ENCODE measurements at places on chromosomes 1 and 21.

GRCh38 chr1:152109998-152110294 lies 5.3 kb downstream of the TCHH start:
- DNase-seq: no peak

- DNase-seq: no peak
These were observed 25.6 kb upstream of the A3GALT2 start for GRCh38 chr1:33346533-33346926.

DNA sequence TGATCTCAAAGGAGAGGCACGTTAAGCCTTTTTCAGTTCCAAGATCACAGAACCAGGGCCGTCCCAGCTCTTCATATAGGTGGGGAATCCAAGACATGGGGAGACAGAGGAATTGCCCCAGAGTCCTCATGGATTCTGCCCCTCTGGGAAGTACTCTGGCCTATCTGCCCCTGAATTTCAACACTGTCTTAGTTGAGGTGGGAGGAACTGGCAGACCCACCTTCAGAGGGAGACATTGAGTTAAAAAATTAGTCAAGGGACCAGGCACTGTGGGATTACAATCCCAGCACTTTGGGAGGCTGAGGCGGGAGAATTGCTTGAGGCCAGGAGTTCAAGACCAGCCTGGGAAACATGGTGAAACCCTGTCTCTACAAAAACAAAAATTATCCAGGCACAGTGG lies 2.1 kb upstream of the KNCN start:
- DNase-seq: no peak

DNA sequence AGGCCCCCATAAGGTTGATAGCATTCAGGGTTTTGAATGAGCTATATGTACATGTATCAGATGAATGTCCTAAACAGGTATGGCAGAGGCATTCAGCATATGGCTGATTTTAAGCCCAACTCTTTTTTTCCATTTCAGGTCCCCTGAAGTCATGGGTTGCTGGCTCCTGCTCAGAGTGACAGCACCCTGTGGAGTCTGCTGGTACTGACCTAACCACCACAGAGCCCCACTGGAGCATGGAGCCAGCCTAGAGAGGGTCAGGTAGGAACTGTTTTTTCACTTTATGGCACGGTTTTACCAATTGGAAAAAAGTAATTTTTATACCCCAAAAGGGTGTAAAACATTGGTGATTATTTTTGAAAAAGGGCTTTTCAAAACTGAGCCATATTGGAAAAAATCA lies 82.5 kb upstream of the MPC2 start:
- DNase-seq: no peak

DNA sequence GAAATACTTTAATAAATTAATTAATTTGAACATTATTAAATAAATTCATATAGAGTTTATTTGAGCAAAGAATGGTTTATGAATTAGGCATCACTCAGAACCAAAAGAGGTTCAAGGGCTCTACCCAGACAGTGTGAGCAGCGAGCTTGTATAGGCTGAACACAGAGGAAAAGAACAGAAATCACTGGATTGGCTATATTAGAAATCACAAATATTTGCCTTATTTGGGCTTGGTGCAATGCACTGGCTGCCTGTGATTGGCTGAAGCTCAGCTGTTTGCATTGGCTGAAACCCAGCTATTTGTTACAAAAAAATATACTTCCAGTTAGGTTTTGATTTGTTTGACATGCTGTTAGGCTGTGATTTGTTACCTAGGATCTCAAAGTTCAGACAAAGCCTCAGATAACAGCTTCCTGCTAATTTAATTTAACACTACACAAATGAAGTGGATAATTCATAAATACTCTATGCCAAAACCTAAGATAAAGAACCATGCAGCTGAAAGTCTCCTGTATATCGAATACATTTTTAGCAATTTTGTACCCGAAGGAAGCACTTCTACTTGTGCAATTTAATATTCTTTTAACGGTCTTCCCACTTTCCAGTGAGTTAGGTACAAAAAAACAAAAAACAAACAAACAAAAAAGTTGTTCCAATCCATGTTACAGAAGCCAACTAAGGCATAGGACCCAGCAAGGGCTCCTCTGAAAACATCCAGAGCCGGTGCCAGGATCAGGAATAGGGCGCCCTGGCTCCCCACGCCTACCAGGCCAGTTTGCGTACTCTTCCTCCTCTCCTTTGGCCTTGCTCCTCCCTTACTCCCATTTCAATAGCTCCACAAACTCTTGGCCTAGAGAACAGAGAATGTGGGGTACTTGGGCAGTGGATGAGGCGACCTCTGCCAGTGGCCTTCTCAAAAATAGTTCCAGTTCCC lies 179.1 kb downstream of the DUSP10 start:
- DNase-seq: no peak

- no peak for DNase-seq
These were observed 115.9 kb downstream of the HUNK start for GRCh38 chr21:31988492-31989290.

DNA sequence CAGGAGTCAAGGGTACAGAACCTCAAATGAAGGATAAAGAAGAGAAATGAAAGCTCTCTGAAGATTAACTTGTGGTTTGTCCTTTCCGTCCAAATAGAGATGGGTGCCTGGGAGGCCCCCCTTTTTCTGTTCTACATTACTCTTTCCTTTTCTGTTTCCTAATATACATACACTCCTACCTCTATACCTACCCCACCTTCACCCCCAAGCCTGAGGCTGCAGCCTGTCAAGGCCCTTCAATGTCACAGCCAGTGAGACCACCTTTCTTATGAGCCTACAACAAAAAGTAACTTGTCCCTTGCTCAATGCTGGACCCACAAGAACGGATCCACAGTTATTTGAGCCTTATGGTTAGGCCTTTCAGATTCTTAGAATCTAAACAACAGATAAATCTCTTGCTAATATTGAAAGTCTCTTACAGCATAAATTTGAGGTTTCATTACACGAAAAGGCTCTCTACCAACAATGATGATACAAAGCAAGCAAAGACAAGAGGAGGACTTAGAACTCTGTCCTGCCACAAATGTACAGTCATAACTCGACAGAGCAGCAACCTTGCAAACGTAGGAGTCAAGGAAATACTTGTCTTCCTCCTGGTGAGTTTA lies 4.1 kb upstream of the TRAF3IP3 start:
- no peak for DNase-seq

- no peak for DNase-seq
These were observed 16.5 kb downstream of the CACNA1E start for GRCh38 chr1:181499825-181500224.

GRCh38 chr1:50812346-50812745 lies 147.7 kb downstream of the FAF1 start:
- DNase-seq: no peak

GRCh38 chr1:53165408-53165961 lies 23.0 kb upstream of the SLC1A7 start:
- no peak for DNase-seq

DNA sequence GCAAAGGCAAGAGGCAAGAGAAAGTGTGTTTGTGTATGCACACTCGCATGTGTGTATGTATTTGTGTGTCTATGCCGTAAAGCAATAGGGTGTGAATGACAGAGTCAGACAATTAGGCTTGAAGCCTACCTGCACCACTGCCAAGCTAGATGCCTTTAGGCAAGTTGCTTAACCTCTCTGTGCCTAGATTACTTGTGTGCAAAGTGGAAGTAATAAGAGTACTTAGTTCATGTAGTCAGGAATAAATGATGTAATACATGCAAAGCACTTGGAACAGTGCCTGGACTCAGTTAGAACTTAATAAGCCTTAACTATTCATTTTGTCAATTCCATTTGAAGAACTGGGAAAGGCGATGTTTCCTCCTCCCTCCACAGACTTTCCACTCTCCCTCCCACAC lies 31.7 kb downstream of the LAMB3 start:
- no peak for DNase-seq

DNA sequence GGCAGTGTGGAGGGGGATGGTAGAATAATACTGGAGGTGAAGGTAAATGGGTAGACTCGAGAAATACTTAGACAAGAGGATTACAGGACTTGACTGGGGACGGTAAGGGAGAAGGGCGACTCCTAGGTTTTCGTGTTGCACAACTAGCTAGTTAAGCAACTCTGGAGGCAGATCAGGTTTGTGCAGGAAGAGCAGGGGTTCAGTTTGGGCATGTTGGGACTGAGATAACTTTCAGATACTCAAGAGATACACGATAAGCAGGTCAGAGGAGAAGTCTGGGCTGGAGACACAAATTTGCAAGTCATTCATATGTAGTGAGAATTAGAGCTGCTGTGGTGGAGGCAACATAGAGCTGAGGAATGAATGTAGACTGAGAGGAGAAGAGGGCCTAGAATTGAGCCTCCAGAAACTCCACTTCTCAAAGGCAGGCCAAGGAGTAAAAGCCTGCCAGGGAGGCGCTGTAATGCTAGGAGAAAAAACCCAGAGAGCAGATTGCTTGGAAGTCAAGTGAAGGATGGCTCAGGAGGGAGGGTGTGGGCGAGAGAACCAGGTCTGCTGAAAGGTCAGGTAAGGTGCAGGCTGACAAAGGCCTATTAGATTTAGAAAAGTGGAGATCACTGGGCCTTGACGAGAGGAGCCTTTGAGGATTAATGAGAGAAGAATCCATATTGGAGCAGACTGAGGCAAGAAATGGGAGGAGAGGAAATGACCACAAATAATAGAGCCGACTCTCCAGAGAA lies 20.8 kb downstream of the MAB21L3 start:
- DNase-seq: no peak

GRCh38 chr1:56255516-56256152 lies 323.7 kb downstream of the PLPP3 start:
- no peak for DNase-seq

DNA sequence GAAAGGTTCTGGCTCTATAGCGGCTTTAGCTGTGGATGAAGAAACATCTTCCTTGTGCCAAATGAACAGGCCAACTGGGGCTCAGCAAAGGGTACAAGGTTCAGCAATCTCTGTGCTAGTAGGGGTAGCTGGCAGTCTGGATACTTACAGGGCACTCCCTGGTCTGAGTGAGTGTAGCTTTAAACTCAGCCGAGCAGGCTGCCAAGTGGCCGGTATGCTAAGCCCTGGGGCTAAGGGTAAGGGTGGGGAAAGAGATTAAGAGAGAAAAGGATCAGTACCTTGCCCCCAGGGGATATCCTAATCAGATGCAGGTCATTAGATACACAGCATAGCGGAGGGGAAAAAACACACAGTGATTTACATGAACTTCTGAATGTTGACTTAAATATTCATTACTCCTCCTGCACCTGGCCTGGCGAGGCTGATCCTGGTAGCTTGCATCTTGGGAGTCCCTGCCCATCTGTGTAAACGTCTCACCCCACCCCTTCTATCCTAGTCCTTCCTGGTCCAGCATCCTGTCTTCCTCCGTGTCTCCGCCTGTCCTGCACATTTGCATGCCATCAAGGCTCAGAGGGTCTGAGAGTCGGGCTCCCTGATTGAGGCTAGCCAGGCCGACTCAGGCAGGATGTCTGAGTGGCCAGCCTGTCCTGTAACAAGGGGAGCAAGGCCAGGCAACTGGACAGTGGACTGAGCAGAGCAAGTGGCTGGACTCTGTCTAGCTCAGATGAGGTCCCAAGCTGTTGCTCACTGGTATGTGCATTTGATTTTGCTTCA lies 39.5 kb upstream of the CNTN2 start:
- DNase-seq: no peak

DNA sequence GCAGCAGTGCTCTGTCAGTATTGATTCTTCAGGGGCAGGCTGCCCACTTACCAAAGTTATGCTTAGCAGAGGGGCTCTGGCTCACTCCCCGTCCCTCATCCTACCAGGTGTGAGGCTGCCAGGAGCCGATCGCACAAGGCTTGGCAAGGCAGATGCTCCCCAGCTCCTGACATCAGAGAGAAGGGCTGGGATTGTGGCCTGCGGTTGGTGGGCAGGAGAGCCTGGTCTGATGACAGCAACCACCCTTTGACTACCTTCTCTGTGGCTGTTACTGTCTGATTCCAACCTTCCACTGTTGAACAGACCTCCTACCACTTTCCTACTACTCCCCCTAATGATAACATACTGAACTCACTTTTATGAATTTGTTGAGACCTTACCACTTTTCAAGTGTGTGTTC lies 23.7 kb upstream of the WDR26 start:
- no peak for DNase-seq

DNA sequence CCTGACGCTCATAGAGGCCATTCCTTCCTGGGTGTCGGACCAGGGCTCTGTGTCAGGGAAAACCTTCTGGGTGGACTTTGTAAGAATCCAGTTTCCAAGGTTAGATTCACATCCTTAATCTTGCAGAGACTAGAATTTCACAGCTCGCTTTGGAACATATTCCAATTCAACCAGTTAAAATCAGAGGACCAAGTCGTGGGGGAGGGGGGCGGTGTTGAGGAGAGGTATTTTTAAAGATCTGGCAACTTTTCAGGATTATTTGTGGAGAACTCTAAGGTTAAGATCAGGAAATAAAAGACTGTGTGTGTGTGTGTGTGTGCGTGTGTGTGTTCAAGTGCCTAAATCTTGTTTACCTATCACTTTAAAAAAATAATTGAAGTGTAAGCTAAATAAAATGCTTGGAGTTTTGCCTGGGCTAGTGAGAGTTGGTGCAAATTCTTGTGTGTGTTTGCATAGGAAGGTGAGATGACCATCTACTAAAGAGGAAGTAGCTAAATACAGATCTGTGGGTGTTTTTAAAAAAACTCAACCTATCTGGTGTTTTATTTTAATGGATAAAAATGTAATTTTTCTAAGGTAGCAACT lies 21.8 kb downstream of the TENT5C start:
- no peak for DNase-seq

DNA sequence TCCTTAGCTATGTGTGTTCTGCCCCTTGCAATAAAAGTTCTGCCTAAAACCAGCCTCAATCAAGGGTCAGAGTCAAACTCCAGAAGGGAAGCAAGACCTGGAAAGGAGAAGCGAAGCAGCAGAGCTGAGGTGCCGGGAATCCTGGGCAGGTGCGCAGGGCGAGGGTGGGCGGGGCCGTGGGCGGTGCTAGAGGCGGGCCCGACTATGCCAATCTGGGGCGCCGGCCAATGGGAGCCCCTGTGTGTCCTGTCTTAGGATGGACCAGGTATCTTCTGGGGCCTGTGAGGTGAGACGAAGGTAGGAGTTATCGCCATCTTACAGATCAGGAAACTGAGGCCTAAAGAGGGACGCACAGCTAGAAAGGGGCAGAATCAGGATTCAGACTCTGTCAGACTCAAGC lies 120.3 kb downstream of the PTPRU start:
- no peak for DNase-seq

- no peak for DNase-seq
These were observed 31.7 kb downstream of the OR13G1 start for GRCh38 chr1:247647864-247648263.

DNA sequence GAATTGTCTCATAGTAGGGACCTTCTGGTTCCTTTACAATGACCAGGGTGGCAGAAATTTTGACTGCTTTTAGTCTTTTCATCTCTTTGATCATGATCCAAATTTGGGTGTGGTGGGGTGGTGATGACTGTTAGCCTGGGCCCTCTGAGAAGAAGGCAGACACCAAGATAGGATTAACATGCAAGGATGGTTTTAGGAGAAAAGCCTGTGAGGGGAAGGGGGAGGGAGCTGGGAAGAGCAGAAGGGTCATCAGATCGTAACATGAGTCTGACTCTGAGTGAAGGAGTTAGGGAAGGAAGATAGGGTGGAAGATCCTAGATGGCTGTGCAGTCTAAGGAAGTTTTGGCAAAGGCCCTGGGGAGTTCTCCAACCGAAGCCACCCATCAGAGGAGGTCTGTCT lies 28.5 kb upstream of the CAMSAP2 start:
- DNase-seq: no peak

DNA sequence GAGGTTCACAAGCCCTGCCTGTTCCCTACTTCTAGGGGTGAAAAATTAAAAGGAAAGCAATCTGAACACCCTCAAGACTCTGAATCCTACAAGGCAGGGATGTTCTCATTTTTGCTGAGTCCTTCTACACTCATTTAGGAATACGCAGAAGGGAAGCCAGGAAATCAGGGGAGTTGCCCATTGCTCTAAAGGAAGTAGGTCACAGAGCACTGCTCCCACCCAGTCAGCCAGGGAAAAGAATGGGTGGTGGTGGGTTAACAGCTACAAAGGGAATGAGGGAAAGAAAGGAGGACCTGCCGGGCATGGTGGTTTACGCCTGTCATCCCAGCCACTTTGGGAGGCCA lies 2.4 kb upstream of the CTTNBP2NL start:
- no peak for DNase-seq
